IPS DF 6.9 (cell line): ENCODE measurements at places on chromosomes 3 and 15.

GRCh38 chr3:78712941-78713340 is 1054.9 kb downstream of the ROBO1 start:
- DNase-seq, result no peak

DNA sequence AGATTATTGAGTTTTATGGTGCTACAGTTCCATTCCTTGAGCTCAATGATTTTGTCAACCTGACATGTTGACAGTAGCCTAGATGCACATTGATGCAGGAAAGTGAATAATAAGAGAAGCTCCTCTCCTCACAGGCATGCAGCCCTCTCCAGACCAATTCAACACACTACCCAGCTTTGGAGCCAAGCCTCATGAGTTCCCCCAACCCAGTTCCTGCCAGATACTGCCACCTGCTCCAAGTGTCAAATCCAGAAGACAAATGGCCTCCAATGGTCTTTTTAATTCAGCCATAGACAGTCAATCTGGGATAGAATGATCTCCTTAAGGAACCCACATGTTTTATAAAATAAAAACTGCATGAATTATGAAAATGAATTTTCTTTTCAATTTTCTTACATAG is 83.7 kb upstream of the ARHGEF3 start:
- no peak for DNase-seq

DNA sequence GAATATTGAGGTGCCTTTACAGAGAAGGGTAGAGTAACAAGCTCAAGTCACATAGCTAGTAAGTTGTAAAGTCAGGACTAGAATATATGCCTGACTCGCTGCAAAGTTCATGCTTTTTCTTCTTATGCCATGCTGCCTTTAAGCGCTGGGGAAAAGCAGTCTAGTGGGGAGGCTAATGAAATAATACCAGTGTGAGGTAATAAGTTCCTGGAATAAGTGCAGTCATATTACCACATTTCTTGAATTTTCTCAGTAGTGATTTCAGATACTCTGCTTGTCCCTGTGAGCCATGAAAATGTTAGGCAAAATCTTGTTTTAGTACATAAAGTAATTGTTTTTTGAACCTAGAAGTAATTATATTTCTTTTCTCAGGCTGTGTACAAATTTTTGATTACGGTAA is 71.8 kb downstream of the SYN2 start:
- DNase-seq, result no peak

DNA sequence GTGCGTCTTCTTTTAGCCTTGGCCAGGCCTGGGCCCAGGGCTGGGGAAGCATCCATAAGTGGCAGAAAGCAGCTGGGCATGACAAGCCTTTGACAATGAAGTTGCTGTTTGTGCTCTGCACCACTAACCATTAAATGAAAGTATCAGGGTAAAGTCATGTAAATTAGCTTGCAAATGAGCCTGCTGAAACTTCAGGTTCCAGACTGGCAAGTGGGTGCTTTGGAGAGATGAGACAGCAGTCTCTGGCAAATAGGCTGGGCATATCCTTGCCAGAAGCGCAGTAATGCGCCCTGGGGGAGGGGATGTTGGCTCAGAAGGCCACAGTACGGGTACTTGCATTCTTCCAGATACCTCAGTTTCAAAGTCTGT is 40.7 kb downstream of the RAB6B start:
- DNase-seq, result no peak

- no peak for DNase-seq
These were observed 46.5 kb upstream of the FSTL1 start for GRCh38 chr3:120497336-120497735.

GRCh38 chr15:100942656-100943425 is 23.7 kb downstream of the LRRK1 start:
- no peak for DNase-seq

DNA sequence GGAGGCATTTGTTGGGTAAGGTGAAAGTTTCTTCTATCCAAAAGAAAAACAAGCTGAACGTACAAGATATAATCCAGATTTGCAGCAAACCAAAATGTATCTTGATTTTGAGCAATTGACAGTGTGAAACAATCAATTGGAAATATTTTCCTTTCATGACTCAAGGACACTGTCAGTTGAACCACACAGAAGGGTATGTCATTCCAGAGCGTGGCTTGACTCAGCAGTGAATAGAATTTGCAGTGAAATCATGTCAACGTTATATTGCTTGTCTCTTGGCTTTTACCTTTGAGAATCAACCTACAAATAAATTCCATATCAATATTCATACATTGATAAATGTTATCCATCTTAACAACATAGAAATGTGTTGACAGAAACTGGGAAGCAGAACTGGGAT is 78.2 kb downstream of the TM2D3 start:
- no peak for DNase-seq

- no peak for DNase-seq
These were observed 18.4 kb downstream of the TFRC start for GRCh38 chr3:196063456-196063855.

DNA sequence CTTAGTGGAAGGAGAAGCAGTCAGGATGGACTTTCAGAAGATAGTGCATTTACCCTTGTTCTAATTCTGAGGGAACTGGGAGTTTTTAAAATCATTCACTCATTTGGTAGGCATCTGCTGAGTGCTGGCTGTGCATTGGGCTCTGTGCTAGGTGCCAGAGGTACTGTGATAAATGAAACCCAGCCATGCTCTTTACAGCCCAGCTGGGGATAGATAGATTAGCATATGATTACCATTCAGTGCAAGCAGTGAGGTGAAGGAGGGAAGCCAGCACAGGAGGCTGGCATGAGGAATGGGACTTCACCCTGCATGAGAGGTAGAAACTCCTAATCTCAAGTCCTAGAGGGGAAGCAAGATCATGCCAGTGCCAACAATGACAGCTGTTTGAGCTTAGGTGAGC is 361.9 kb upstream of the TRIM42 start:
- DNase-seq, result no peak

GRCh38 chr3:182740710-182741109 is 52.6 kb upstream of the ATP11B start:
- DNase-seq, result no peak
